ENCODE measurements at places on chromosomes 2 and 18.

GRCh38 chr2:223846515-223846914, 9.1 kb upstream of the AP1S3 start:
- no peak for DNase-seq

DNA sequence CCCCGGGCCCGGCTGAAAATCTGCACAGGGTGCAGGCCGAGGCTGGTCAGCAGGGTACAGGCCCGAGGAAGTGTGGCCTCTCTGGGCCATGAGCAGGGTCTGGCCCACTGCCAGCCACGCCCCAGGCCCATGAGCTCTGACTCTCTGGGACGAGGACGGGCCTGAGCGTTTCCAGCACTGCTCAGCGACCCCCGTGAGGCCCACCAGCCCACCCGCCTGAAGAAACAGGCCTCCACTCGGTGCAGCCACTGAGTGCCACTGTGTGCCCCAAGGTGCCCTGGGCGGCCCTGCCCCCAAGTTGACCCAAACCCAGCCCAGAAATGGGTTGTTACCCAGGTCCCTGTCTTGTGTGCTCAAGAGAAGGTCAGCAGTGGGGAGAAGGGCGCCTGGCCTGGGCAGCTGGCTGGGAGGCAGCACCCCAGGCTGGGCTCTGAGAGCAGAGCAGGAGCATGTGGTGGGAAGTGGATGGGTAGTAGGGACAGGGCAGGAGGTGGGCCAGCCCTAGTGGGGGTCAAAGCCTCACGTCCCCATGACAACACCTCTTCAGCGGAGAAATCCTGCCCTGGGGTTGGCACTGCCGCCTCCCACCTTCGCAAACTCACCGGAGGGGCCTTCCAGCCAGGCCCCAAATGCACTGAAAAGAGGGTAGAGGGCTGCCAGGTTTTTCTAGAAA, 2.1 kb upstream of the SNED1 start:
- no peak for DNase-seq

DNA sequence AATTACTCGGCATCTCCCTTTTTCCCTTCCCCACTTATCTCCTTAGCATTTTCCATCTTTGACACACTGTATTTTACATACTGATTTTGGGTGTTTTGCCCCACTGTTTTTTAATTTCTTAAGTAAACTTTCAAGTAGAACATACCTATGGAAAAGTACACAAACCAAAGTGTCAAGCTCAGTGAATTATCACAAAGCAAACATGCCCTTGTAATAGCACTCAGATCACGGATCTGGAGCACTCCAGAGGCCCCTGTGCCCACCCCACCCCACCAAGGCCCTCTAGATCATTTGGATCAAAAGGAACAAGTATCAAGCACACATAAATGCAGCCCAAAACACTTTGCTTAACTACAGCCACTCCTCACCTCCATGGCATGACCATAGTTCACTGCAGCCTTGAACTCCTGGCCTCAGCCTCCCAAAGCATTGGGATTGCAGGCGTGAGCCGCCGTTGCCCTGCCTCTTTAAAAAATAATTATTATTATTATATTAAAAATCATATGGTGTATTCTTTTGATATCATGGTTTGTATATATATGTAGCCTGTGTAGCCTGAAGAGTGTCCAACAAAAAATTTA, 38.1 kb downstream of the FER1L5 start:
- DNase-seq, result no peak

DNA sequence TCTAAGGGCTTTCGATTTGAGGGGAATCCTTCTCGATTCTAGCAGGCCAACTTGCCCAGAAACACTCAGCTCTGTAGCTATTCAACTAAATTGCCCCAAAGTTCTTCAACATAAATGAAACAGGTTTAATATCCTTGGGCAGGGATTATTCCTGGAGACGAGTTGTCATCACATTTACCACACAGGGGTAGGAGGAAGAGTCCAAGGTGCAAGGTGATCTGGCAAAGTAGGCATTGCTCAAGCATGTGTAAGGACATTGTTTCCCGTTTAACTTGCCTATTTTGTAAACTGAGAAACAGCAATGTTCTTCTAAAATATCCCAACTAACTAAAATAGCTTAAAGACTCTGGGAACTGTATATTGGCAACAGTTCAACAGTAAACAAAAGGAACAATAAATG, 814.3 kb downstream of the BCL11A start:
- DNase-seq, result no peak

- no peak for DNase-seq
Observed at GRCh38 chr2:239884875-239885274, 140.3 kb downstream of the NDUFA10 start.

GRCh38 chr2:19689646-19690168, 212.1 kb downstream of the TTC32 start:
- no peak for DNase-seq

GRCh38 chr2:49860170-49860569, 705.9 kb upstream of the FSHR start:
- no peak for DNase-seq

DNA sequence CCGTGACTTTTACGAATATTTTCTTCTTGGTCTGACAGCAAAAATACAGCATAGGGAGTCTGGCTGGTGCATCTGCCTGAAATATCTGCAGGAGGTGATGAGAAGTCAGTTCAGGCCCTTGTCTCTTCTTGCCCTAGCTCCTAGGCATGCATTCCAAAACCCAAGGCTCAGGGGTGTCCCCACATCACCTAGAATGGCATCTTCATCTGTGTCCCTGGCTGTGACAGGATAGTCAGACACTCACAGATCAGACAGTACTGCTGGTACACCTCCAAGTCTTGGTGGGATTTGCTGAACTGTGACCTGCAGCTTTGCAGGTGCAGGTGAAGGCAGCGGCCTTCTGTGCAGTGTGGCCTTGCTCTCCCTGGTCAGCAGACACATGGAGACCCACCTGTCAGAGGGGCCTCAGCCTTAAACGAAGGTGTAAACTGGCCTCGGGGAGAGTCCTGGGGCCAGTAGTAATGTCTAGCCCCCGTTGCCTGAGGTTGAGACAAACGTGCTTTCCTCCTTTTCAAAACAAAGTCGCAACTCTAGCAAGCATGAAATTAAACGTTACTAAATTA, 42.8 kb downstream of the MBP start:
- no peak for DNase-seq

DNA sequence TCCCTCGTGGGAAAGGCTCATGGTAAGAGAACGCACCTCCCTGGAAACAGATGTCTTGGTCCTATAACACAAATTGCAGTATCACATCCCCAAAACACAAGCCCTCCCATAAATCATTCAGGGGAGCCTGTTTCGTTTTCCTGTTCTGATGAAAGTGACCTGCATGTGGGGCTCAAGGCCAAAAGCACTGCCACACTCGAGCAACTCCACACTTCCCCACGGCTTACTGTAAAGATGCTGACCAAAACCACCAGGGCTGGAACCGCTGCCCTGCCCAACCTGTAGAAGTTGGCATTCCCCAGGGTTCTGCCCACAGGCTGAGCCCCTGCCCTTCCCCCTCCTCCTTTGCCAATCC, 139.7 kb downstream of the BCL11A start:
- no peak for DNase-seq

DNA sequence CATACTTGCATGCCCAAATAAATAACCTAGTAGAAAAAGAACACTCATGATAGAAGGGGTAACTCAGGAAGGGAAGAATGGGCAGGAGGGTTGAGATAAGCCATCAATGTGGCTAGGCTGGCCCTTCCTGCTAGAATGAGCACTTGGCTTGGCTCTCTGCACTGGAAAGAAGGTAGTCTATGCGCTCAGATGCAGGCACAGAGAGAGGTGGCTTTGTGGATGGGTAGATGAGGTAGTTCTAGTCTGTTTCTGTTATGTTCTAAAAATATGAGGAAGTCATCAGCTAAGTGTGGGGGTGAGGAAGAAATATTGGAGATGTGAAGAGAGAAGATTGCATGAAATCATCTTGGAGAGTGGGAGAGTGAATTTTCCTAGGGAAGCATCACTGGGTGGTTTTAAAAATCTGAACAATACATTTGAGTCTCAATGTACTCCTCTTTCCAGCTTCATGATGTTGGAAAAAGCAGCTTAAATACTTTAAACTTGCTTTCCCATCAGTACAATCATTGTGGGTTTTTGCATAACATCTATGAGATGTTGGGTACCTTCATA, 357.1 kb downstream of the CNTNAP5 start:
- no peak for DNase-seq

- DNase-seq, result no peak
Observed at GRCh38 chr2:235640377-235640776, 146.5 kb downstream of the AGAP1 start.

DNA sequence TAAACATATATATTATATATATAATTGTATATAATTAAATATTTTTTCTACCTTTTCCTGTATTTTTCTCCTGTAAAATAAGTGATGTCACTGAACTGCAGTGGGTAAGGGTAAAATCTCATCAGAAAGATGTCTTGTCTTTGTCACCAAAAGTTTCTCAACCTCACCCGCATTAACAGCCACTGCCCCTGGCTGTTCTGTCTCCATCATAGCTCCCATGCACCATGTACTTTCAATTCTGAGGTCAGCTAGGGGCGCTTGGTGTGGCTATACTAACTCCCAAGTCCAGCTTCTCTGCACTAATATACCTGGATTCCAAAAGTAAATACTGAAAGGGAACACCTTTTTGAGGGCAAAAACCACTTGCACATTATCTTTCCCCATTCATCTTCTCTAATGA, 46.6 kb downstream of the MAP2 start:
- DNase-seq, result no peak

GRCh38 chr2:73063909-73064875, 7.3 kb downstream of the SFXN5 start:
- no peak for DNase-seq

GRCh38 chr18:74961596-74961995, 247.3 kb downstream of the PTGR3 start:
- DNase-seq, result no peak

DNA sequence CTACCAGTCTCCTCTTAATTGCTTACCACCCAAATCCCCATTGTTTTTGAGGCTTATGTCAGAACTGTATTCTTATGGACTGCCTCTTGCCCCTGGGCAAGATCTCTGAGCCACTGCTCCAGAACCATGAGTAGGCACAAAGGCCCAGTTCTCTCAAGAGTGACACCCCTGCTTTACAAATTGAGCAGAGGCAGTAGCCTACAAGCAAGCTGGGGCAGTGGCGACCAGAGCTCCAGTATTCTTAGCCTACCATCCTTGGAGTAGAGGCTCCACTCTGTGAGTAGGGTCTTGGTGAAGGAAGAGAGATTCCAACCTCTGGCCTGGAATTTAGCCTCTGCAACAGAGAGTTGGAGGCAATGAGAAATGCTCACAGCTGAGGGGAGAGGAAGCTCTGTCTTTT, 36.5 kb downstream of the WDR75 start:
- no peak for DNase-seq

- DNase-seq, result no peak
Observed at GRCh38 chr2:20224716-20225293, at the start of gene SDC1. TSS of gene SDC1 (minus strand) at chr2:20225130. CDS start at chr2:20224867, 263 bp downstream.

- DNase-seq, result no peak
Observed at GRCh38 chr2:148253685-148254084, 232.8 kb downstream of the MBD5 start.
